ENCODE measurements at places on chromosomes 5 and 9.

GRCh38 chr9:114348261-114348905 is 18.7 kb downstream of the ORM2 start:
- DNase-seq = no peak

DNA sequence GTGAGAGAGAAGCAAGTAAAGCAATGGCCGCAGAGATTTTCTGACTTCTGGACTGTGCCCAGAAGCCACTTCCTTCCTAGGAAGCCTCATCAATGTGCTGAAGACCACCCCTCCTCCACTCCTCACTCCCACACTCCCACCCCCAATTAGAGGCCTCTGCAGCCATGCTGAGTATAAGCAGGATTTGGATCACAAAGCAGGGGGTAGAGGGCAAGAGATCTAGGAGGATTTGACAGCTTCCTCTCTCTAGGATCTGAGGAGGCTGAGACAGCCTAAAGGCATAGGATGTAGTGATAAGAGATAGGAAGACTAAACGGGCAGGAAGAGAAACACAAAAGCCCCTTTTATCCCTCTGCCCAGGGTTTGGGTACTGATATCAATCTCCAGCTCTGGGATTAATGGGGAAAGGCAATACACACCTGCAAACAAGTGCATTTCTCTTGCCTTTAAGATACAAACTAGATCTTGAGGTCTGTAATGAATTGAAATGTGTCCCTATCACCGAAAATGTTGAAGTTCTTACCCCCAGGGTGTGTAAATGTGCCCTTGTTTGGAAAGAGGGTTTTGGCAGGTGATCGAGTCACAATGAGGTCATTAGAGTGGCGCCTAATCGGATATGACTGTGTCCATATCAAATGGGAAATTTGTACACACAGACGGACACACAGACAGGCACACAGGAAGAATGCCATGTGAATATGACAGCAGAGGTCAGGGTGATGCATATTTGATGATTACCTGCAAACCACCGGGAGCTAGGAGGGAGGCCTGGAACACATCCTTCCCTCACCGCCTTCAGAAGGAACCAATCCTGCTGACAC is 28.5 kb downstream of the KCNV2 start:
- DNase-seq = no peak

DNA sequence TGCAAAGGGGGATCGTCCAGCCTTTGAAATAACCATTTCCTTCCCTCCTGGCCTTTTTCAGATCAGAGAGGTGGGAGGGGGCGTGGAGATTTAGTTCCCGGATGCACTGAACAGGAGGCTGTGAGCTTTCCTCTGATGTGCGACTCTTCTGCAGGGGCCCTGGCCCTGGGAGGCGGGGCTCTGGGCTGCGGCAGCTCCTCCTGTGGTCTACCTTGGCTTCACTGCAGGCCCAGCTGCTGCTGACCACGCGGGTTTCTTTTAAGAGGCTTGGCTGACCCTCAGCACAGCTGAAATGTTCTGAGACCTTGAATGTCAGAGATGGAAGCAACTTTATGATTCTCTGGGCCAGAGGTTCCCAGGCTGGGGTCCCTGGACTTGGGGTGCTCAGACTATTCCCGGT is 27.0 kb upstream of the COL15A1 start:
- DNase-seq = peak; percentile 85

GRCh38 chr5:84783003-84783402 is 398.3 kb upstream of the EDIL3 start:
- no peak for DNase-seq

- no peak for DNase-seq
Measured at GRCh38 chr5:132474131-132474723, 16.3 kb downstream of the IRF1 start.

DNA sequence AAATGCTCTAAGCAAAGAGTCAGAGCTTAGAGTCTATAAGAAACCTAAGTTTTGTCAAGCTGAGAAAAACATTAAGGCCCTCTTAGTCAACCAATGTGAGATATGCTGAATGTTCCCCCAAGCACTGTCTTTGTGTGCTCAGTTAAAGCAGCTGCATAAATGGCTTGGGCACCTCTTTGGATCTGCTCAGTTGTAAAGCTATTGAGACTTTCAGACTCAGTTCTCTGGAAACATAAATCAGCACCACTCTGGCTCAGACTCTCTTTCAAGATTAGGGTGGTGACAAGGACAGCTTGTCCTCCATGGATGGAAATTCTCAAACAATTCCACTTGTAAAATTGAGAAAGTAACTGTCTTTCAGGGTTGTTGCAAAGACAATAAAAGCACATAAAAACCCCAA is 807.9 kb downstream of the PRELID2 start:
- no peak for DNase-seq

GRCh38 chr9:123346826-123347225 is 9.2 kb upstream of the CRB2 start:
- DNase-seq = no peak

Measured in tongue (tissue), 3 donors.